ENCODE measurements at places on chromosomes 4 and X. TPM values are rescaled to one million over a fixed set of nuclear protein-coding genes. Genes with fewer than 3 reads are reported as not detected.

Gene TNIP3
- 1.8 TPM for total RNA-seq

Gene KANTR
- 7.1 TPM for total RNA-seq

Gene USP9X
- 78.3 TPM for total RNA-seq

Gene GAGE12C
- not detected for total RNA-seq

Gene FAM47E
- total RNA-seq, result 0.20 TPM

Gene FAM9B
- total RNA-seq, result 0.10 TPM

Gene SMIM10
- total RNA-seq, result 5.8 TPM

Gene GPR101
- not detected for total RNA-seq

Gene DKK2
- 5.1 TPM for total RNA-seq
